ENCODE measurements at places on chromosomes 5 and 9.
A peak's percentile ranks its signal among the peaks of the same experiment; 100 is the strongest.

DNA sequence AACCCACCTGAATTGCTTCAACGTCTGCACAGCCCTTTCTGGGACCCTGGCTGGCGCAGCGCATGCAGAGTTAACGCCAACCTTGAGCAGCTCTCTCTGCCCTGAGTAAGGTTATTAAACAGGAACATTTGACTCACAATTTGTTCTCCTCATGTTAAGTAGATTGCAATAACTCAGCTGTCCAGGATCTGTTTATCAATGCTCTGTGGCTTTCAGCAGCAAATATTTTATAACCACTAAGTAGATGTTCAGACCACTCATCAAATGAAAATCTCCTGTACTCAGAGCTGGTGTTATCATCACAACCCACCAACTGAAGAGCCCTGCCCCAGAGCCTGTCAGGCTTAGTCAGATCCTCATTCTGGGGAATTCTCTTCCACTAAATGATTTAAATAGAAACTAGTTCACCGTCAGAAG, 403.0 kb downstream of the ZNF608 start:
- DNase-seq, result no peak

- DNase-seq, result no peak
Measured at GRCh38 chr9:85167146-85167545, 497.6 kb downstream of the NTRK2 start.

- DNase-seq, result no peak
Measured at GRCh38 chr5:14929293-14930065, 57.9 kb upstream of the ANKH start.

- no peak for DNase-seq
Measured at GRCh38 chr5:115068239-115069086, 101.2 kb downstream of the TRIM36 start.

DNA sequence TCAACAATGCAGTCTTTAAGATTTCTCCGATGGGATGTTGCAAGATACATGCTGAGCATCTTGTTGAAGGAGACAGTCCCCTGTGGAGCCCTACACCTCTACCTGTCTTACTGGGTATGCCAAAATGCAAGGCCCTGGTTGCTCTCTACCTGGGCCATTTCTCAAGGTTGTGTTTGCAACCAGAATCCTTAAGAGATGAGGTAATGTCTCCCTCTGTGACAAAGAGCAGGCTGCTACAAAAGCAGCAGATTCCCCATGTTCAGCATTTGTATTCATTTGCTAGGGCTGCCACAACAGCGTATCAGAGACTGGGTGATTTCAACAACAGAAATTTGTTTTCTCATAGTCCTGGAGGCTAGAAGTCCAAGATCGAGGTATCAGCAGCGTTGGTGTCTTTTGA, 138.4 kb upstream of the RPS23 start:
- DNase-seq, result no peak

DNA sequence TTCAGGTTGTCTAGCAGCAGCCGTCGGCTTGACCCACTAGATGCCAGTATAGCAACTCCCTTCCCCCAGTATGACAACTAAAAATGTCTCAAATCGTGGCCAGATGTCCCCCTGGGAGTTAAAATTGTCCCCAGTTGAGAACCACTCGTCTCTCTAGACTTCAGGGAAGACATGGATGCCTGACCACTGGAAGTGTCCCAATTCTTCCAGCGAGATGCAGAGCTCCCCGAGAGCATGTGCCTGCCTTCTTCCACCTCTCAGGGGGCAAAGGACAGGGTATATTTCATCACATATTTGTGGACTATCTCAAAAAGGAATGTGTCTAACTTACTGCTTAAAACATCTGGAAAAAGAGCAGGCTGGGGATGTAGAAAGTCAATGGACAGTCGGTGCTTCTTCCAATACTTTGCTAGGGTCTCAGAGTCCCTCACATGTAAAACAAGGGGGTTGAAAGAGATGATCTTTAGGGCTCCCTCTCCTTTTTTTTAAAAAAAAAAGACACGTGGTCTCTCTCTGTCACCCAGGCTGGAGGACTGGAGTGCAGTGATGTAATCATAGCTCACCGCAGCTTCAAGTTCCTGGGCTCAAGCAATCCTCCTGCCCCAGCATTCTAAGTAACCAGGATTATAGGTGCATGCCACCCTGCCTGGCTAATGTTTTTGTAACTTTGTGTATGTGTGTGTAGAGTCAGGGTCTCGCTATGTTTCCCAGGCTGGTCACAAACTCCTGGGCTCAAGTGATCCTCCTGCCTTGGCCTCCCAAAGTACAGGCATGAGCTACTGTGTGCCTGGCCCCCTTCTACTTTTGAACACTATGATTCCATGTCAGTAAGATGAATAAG, 190.6 kb downstream of the DAB2IP start:
- no peak for DNase-seq

DNA sequence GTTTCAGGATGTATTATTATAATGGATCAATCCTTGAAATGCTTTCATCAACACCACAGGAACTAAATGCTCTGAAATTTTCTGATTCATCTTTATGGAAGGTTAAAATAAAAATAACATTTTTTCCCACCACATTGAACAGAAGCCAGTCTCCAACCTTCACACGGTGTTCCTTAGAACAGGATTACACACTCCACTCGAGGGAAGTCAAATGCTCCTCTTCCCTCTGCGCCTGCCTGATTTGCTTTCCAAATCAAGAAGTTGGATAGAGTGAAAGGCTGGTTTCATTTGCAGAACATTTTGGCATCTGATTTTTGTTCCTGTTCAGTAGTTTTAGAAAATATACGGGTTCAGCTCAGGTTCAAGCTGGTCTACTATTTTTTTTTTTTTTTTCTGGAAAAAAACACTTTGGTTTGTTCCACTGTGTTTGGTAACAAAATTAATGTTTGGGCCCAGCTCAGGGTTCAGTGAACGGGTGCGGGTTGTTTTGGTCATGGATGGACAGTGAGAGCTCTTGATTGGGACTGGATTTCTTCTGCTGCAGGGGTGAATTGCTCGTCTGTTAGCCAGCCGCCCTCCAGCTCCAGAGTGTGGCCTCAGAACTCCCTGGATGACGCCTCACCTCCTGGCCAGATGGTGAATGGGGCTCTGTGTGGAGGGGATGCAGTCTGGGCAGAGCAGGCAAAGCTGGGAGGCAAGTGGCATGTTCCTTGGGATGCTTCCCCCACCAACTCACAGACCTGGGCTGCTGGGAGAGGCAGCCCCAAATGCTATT, 82.4 kb upstream of the STC2 start:
- no peak for DNase-seq

- no peak for DNase-seq
Measured at GRCh38 chr5:9284781-9285307, 261.0 kb downstream of the SEMA5A start.

- DNase-seq, result no peak
Measured at GRCh38 chr9:4661165-4661564, 929 bp upstream of the PLPP6 start.

GRCh38 chr5:66987949-66988838, 208.4 kb downstream of the CD180 start:
- DNase-seq, result peak; percentile 40

GRCh38 chr5:103410172-103410571, 151.6 kb downstream of the MACIR start:
- DNase-seq, result no peak

- no peak for DNase-seq
Measured at GRCh38 chr5:156330141-156330870, 3.3 kb downstream of the SGCD start.

GRCh38 chr9:118362596-118362995, 658.4 kb downstream of the TLR4 start:
- no peak for DNase-seq

DNA sequence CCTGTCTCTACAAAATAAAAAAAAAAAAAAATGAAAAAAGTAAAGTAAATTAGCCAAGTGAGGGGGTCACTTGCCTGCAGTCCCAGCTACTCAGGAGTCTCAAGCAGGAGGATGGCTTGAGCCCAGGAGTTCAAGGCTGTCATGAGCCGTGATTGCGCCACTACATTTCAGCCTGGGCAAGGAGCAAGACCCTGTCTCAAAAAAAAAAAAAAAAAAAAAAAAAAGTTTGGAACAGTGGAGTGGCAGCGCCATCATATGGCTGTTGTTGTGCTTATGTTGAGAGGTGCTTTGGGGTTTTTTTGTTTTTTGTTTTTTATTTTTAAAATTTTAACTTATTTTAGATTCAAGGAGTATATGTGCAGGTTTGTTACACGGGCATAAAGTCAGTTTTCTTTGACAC, 3.6 kb downstream of the BRIX1 start:
- no peak for DNase-seq

DNA sequence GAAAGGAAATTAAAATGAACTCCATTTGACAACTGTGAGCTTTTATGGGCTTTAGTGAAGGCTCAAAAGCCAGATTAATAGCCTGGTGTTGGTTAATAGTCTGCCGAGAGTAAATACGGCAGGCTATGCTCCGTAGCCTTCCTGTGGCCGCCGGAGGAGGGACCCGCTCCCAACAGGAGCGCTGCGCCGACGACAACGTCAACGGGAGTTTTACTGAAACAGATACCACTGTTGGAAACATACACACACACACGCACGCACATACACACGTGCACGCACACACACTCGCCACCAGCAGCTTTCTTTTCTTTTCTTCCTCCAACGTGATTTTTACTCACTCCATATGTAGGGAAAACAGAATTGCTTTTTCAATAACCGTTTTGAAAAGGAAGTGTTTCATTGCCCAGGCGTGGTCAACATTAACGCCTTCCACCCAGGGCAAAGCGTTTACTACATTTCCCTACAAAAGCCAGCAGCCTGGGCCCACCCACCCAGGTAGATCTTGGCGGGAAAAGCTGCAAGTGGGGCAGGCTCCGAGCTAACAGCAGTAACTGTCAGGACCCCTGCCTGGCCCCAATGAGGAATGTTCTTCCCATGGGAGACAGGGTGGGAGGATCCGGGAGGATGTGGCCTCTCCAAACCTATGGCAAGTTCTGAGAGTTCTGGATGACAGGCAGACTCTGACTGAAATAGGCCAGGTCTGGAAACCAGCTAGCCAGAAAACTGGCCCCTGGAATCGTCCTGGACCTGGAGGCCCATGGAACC, 72.3 kb downstream of the PAX5 start:
- DNase-seq, result no peak

- no peak for DNase-seq
Measured at GRCh38 chr5:11700391-11700790, 203.9 kb downstream of the CTNND2 start.

- DNase-seq, result no peak
Measured at GRCh38 chr9:72315510-72316311, 49.3 kb downstream of the ZFAND5 start.

DNA sequence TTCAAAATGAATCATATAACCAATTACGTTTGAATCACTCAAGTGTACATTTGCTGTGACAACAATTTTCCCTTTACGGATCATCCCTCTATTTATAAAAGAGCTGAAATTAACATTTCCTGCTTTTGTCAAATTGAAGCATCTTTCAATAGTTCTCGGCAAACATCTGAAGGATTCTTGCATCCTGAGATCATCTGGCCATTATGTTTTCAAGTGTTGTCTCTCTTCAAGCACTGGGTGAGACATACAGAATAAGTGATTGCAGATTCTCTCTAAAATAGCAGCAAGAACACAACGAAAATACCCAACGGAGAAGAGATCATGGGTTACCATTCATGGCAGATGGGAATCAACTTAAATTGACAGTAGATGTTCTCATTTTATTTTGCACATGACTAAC, 283.4 kb upstream of the GRAMD2B start:
- no peak for DNase-seq

- DNase-seq, result peak; percentile 56
Measured at GRCh38 chr9:20683351-20684034, 566 bp upstream of the FOCAD start.

- no peak for DNase-seq
Measured at GRCh38 chr5:145912594-145912993, 23.8 kb upstream of the SH3RF2 start.

GRCh38 chr9:136861874-136862457, 4.1 kb downstream of the EDF1 start:
- no peak for DNase-seq

GRCh38 chr9:135739271-135740220, 37.6 kb downstream of the KCNT1 start:
- no peak for DNase-seq

DNA sequence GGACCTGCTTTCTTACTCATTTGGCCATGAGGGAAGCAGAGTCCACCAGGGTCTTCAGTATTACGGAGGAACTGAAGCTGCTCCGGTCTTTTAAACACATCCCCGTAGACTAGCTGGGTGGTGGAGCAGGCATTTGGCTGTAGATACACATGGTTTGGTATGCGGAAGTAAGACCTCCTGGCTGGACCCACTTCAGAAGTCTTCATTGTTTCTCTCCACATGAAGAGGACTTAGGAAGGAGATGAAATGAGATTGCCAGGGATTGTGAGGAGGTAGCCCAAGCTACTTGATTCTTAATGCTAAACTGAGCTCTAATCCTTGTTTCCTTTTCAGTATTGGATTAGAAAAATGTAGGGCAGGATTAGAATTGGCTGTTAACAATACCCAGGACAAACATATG, 32.9 kb downstream of the STXBP1 start:
- no peak for DNase-seq

DNA sequence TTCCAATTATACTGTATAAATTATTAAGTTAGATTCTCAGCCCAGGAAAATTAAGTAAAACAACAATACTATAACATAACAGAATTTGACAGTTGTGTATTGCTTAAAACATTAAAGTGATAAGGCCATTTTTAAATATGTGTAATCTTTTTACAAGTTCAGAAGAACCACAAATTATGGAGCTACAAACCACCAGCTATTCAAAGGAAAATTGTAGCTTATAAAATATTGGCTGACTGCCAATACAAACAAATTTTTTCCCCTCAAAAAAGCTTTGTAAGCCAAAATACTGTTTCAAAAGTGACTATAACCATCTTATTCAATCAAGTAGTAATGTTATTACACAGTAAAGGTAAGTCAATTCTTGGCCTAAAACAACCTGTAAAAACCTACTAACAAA, 21.9 kb downstream of the STRBP start:
- no peak for DNase-seq

- DNase-seq, result no peak
Measured at GRCh38 chr9:78866207-78867132, 569.5 kb downstream of the PSAT1 start.

GRCh38 chr9:116279230-116279629, 125.6 kb downstream of the PAPPA start:
- DNase-seq, result no peak

- DNase-seq, result no peak
Measured at GRCh38 chr9:17021387-17021970, 113.4 kb upstream of the CNTLN start.

DNA sequence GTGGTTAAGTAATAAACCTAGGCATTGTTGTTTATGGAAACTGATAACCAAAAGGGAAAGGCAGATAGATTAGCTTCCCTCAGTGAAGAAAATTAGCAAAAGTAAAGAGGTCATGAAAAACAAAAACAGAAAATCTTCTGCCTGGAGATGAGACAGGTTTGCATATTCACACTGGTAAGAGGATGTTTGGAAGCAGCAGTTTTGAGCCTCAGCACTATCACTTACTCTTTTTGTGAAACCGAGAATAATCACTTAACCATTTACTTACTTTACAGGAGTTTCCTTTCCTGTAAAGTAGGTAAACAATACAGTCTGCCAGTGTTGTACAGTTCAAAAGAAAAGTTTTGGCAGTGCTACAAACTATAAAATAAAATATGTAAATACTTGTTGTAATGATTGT, 35.5 kb upstream of the EMB start:
- DNase-seq, result no peak

All from hematopoietic multipotent progenitor cell treated with erythropoietin and hydrocortisone succinate and interleukin-3 and kit ligand, for 17 days (in vitro differentiated cells).